Activated gamma-delta T cell treated with Interleukin-2 at 50 U/mL for 16 hours (primary cell): ENCODE measurements at places on chromosomes 7 and 10.

- no peak for DNase-seq
Observed at GRCh38 chr10:113222207-113222606, 272.2 kb downstream of the TCF7L2 start.

GRCh38 chr7:35988818-35989217 is 164.2 kb upstream of the EEPD1 start:
- DNase-seq: no peak

DNA sequence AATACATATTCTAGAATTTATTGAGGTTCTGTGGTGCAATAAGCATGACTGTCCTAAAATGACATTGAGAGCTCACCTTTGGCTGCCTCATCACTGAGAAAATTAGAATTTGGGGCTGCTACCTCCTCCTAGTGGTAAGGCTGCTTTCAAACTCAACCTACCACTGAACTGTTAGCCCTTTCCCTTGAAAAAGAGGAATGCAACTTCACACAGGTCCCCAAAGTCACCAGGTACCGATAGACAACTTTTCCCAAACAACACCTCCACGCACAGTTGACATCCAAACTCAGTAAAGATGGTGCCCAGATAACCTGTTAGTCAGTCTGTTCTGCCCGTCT is 75.9 kb upstream of the SCIN start:
- DNase-seq: no peak

- no peak for DNase-seq
Observed at GRCh38 chr7:30780941-30781340, 9.7 kb downstream of the MINDY4 start.

DNA sequence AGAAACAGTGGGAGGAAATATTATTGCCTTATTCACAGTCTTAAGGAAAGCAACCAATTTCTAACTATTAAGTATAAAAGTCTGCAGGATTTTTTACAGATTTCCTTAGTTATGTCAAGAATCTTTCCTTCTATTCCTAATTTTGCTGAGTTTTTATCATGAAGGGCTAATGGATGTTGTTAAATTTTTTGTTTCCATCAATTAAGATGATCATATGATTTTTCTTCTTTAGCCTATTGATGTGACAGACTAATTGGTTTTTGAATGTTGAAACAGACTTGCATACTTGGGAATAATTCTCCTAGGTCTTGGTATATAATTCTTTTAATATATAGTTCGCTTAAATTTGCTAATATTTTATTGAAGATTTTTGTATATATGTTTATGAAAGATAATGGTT is 569.1 kb upstream of the KCND2 start:
- DNase-seq: no peak

DNA sequence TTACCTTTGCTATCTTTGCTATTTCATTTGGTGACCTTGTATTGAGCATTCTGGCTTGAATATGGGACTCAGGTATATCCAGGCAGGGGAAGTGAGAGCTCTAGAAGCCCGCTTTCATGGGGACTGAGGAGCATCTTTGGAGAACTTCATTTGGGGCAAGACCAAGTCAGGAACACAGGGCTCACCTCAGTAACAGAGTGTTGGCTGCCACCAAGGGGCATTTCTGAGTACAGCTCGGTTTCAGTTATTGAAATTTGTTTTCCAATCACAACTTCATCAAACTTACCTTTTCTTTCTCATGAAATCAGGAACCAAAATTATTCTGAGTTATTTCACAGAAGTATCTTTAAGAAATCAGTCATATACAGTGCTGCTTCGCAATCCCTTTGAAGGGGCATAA is 337.2 kb downstream of the C7orf25 start:
- DNase-seq: no peak

GRCh38 chr7:151759591-151760042 is 117.3 kb downstream of the PRKAG2 start:
- DNase-seq: peak; percentile 61

- peak; percentile 17 for DNase-seq
Observed at GRCh38 chr7:33062023-33062781, at the start of gene NT5C3A. Gene NT5C3A, minus strand, starts transcription at chr7:33062776. Its CDS starts 71 bp downstream, at chr7:33062705.
